Lower lobe of right lung (tissue), 2 donors: ENCODE measurements at places on chromosomes 6 and 20. TPM values are rescaled to one million over a fixed set of nuclear protein-coding genes. Genes with fewer than 3 reads are reported as not detected.

- DNase-seq, result no peak
- H3K27me3 ChIP-seq, result no peaks in the 10 kb centered on the region
- no peaks in the 10 kb centered on the region for H3K4me1 ChIP-seq
- no peak overlapping the region for H3K4me3 ChIP-seq
- no peak overlapping the region for H3K27ac ChIP-seq
Measured at GRCh38 chr6:4412488-4412887, 277.1 kb upstream of the ECI2 start.

DNA sequence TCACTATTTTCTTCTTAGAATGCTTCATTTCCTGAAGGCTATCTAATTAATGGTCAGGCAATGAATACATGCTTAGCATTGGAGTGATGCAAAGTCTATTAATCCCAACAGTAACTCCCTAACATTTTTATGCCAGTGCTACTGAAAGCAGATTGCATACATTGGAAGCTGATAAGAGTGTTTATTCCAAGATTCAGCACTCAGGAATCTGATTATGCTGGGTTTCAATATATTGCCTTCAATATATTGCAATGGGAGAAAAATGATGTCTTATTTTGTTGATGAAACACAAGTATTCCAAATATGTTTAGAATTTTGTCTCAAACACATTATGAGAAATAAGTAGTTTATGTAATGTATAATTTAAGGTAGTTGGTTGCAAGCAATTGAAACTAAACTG is 26.7 kb upstream of the TRDN start:
- H3K4me1 ChIP-seq, result no peaks in the 10 kb centered on the region
- H3K36me3 ChIP-seq, result no peaks in the 10 kb centered on the region
- H3K27me3 ChIP-seq, result no peaks in the 10 kb centered on the region
- H3K4me3 ChIP-seq, result no peak overlapping the region
- no peak overlapping the region for H3K27ac ChIP-seq
- no peak for DNase-seq

AIF1 gene
- 109 TPM for total RNA-seq

DNA sequence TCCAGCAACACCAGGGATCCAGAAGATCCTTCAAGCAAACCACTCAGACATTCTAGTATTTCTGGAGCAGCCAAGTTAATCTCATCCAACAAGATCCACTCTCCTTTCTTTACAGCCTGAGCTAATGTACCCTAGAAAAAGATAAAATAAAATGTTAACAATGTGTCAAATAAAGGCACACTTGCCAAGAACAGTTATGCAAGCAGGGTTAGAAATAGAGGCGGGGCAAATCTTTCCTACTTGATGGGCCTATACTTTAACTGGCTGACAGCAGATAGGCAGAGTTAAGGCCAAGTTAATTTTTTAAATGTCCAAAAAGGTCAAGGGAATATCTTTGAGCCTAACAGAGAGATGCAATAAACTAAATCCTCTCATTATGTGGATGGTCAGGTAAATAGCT is 60.8 kb downstream of the MDN1 start:
- H3K27ac ChIP-seq, result no peak overlapping the region
- H3K4me1 ChIP-seq, result no peaks in the 10 kb centered on the region
- DNase-seq, result no peak

- H3K27me3 ChIP-seq, result no peaks in the 10 kb centered on the region
- no peak overlapping the region for H3K27ac ChIP-seq
- DNase-seq, result no peak
- H3K4me1 ChIP-seq, result no peaks in the 10 kb centered on the region
Measured at GRCh38 chr6:107982486-107982885, 24.5 kb upstream of the SEC63 start.

GRCh38 chr6:143755301-143755744 is 77.6 kb downstream of the PHACTR2 start:
- peaks cover 19% of the 10 kb centered on the region for H3K36me3 ChIP-seq
- no peaks in the 10 kb centered on the region for H3K27me3 ChIP-seq
- no peak for DNase-seq
- no peak overlapping the region for H3K4me3 ChIP-seq
- no peak overlapping the region for H3K27ac ChIP-seq

KCNK16 gene
- not detected for total RNA-seq

DNA sequence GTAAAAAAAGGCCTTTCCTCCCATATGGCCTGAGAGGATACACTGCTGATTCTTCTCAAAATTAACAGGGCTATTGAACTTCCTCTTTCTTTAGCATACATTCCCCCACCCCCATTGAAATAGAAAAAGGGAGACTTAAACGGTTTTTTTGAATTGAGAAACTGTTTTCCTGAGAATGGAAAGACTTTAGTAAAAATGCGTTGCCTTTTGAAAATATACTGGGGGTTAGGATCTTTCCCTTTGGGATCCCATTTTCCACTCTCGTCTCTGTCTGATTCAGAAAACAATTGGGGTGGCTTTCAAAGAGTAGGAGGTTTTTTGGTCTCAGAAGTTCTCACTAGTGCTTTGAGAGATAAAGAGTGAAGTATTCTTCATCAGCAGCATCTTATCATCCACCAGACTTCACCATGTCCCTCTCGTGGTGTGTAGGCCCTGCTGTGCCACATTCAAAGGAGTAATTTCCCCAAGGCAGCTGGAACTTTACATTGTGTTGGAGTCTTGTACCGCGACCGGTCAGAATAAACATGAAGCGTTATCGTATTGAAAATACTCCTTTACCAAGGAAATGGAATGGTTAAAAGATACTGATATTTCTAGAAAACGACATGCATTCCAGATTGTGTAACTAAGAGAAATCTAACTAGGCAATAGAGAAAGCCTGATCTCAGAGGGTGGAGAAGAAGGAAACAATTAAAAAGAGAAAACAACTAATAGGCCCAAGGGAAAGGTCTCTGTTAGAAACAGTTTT is 10.6 kb downstream of the MYB start:
- H3K36me3 ChIP-seq, result no peaks in the 10 kb centered on the region
- no peak overlapping the region for H3K4me3 ChIP-seq
- peaks cover 3% of the 10 kb centered on the region for H3K27me3 ChIP-seq
- peak overlapping the region; percentile 1 for H3K27ac ChIP-seq
- DNase-seq, result no peak

EXOC2 gene
- total RNA-seq, result 28.5 TPM

CLVS2 gene
- total RNA-seq, result 0.03 TPM

- no peak overlapping the region for H3K27ac ChIP-seq
- no peak overlapping the region for H3K4me3 ChIP-seq
- no peaks in the 10 kb centered on the region for H3K4me1 ChIP-seq
- no peaks in the 10 kb centered on the region for H3K27me3 ChIP-seq
- no peak for DNase-seq
- H3K36me3 ChIP-seq, result peaks cover 37% of the 10 kb centered on the region
Measured at GRCh38 chr6:29620630-29621029, 12.4 kb downstream of the GABBR1 start.

DNA sequence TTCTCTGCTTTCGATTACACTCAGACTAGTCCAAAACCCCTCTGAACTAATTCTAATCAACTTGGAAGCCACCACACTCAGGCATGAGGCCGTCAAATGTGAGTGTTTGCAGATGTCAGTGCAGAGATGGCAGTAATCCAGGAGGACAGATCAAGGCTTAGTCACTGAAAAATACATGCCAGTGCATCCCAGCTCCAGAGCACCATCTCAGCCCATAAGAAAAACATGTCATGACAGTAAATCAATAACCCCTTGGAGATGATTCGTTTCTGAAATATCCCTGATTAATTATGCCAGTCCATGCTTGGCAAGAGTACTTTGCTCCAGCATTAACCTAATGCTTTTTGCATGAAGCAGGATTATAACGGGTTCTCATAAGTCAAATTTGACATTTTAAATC is 179.5 kb downstream of the ADAT2 start:
- no peaks in the 10 kb centered on the region for H3K27me3 ChIP-seq
- H3K4me1 ChIP-seq, result no peaks in the 10 kb centered on the region
- DNase-seq, result no peak
- H3K36me3 ChIP-seq, result no peaks in the 10 kb centered on the region
- H3K27ac ChIP-seq, result no peak overlapping the region
- H3K4me3 ChIP-seq, result no peak overlapping the region

- no peak overlapping the region for H3K4me3 ChIP-seq
- peaks cover 81% of the 10 kb centered on the region for H3K36me3 ChIP-seq
- peak overlapping the region; percentile 37 for H3K27ac ChIP-seq
Measured at GRCh38 chr20:34082232-34082887, 29.7 kb downstream of the EIF2S2 start.

DNA sequence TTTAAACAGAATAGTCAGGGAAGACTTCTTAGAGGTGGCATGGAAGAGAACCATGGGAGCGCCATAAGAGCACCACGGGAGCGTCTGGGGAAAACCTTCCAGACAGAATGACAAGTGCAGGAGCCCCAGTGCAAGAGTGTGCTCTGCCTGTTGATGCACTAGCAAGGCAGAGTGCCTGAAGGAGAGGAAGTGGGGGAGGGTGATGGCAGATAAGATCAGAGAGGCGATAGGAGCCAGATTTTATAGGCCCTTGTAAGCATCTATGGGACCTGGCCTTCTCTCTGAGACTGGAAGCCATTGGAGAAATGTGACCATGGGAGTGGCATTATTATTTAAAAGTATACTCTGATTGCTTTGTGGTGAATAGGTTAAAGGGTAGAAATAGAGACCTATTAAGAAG is 13.1 kb downstream of the FUCA2 start:
- no peak overlapping the region for H3K4me3 ChIP-seq
- H3K27me3 ChIP-seq, result no peaks in the 10 kb centered on the region
- peaks cover 84% of the 10 kb centered on the region for H3K36me3 ChIP-seq

CAGE1 gene
- not detected for total RNA-seq

BCAS1 gene
- total RNA-seq, result 2.8 TPM

DNA sequence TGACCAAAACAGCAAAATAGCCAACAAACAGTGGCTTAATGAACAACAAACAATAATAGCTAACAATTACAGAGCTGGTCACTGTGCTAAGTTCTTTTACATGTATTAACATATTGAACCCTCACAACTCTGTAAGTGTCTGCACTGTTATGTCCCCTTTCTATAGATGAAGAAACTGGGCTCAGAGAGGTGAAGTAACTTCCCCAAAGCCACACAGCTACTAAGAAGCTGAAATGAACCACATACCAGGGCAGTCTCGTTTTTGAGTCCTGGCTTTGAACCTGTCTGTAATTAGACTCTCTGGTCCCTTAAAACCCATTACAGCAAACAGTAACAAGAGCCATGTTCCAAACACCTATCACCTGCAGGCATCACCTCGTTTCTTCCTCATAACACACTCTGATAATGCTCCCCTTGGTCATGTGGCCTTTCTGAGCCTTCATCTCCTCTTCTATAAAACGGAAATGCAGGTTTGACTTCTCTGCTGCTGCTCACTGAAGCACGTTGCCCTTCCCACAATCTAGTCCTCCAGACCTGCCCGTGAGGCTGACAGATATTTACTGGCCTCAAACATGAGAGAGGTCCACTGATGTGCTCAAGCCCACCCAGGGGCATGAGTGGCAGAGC is 23.3 kb downstream of the KCNK15 start:
- no peaks in the 10 kb centered on the region for H3K36me3 ChIP-seq
- no peaks in the 10 kb centered on the region for H3K4me1 ChIP-seq
- H3K27ac ChIP-seq, result no peak overlapping the region
- no peak for DNase-seq
- peaks cover 8% of the 10 kb centered on the region for H3K27me3 ChIP-seq
- H3K4me3 ChIP-seq, result no peak overlapping the region

RHAG gene
- total RNA-seq, result not detected

- DNase-seq, result no peak
- no peak overlapping the region for H3K4me3 ChIP-seq
- no peak overlapping the region for H3K27ac ChIP-seq
Measured at GRCh38 chr6:167892835-167893815, 66.4 kb downstream of the AFDN start.

DNA sequence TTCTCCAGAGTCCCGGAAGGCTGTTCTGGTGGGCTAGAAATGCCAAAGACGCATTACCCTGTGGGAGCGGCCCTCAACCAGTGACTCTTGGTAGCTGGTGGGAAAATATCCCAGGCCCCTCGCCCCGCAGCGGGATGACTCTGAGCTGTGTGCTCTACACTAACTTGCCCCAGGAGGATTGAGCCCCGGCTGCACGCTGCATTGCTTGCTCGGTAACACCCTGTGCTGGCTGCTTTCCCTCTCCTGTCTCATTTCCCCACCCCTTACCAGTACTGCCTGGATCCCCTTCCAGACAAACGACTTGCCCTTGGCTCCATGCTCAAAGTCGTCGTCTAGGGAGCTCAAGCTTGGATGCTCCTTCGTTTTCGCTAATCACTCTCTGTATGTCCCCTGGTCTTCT is 411.8 kb upstream of the SULF2 start:
- H3K36me3 ChIP-seq, result no peaks in the 10 kb centered on the region
- no peak overlapping the region for H3K27ac ChIP-seq
- DNase-seq, result no peak

GRCh38 chr6:131688286-131688685 is 12.9 kb downstream of the OR2A4 start:
- DNase-seq, result no peak
- H3K27ac ChIP-seq, result no peak overlapping the region
- H3K36me3 ChIP-seq, result no peaks in the 10 kb centered on the region
- no peaks in the 10 kb centered on the region for H3K4me1 ChIP-seq
- H3K4me3 ChIP-seq, result no peak overlapping the region

REV3L gene
- total RNA-seq, result 30.3 TPM

CST7 gene
- 11.7 TPM for total RNA-seq

DNA sequence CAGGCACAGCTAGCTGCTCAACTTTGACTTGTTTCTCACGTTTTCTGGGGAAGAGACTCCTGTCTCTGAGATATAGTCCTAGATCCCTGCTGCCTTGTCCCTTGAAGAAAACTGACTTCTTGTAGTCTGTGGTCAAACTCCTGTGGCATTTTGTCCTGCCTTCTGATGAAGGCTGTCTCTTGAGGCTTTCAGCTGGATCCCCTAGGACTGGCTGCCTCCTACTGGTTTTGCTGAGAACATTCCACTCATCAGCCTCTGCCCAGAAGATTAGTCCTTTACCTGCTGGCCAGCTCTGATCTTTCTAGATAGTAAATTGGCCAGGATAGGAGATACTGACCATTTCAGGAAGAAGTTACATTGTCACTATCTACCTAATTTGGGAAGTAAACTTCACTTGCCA is 71.9 kb upstream of the CNR1 start:
- H3K36me3 ChIP-seq, result no peaks in the 10 kb centered on the region
- no peak overlapping the region for H3K4me3 ChIP-seq

GRCh38 chr20:57470212-57470522 is 54.8 kb downstream of the CTCFL start:
- no peak overlapping the region for H3K4me3 ChIP-seq
- no peak for DNase-seq
- no peak overlapping the region for H3K27ac ChIP-seq
- H3K36me3 ChIP-seq, result no peaks in the 10 kb centered on the region
- H3K27me3 ChIP-seq, result peaks cover 4% of the 10 kb centered on the region

ID1 gene
- total RNA-seq, result 196 TPM

CST5 gene
- not detected for total RNA-seq

DNA sequence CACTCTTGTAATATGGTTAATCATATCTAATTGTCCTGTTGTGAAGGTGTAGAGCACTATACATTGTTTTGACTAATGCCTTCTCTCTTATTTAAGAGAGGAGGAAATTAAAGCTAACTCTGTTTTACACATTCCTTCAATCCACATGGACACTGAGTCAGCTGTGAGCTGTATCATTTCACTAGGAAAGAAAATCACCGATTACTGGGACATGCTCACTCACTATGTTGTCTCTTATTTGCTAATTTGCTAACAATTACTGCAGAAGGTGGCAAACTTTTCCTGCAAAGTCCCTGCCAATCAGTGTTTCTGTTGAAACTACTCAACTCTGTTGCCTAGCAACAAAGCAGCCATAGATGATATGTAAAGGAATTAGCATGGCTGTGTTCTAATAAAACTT is 98.2 kb downstream of the BCAS1 start:
- no peak for DNase-seq
- H3K4me1 ChIP-seq, result no peaks in the 10 kb centered on the region
- no peak overlapping the region for H3K4me3 ChIP-seq
- no peaks in the 10 kb centered on the region for H3K27me3 ChIP-seq

GRCh38 chr20:15918631-15919030 is 654.6 kb downstream of the KIF16B start:
- no peak overlapping the region for H3K27ac ChIP-seq
- H3K27me3 ChIP-seq, result no peaks in the 10 kb centered on the region
- no peaks in the 10 kb centered on the region for H3K36me3 ChIP-seq
